GM12878 (cell line): ENCODE measurements at places on chromosomes 5 and 9. TPM values are rescaled to one million over a fixed set of nuclear protein-coding genes. Genes with fewer than 3 reads are reported as not detected.

DNA sequence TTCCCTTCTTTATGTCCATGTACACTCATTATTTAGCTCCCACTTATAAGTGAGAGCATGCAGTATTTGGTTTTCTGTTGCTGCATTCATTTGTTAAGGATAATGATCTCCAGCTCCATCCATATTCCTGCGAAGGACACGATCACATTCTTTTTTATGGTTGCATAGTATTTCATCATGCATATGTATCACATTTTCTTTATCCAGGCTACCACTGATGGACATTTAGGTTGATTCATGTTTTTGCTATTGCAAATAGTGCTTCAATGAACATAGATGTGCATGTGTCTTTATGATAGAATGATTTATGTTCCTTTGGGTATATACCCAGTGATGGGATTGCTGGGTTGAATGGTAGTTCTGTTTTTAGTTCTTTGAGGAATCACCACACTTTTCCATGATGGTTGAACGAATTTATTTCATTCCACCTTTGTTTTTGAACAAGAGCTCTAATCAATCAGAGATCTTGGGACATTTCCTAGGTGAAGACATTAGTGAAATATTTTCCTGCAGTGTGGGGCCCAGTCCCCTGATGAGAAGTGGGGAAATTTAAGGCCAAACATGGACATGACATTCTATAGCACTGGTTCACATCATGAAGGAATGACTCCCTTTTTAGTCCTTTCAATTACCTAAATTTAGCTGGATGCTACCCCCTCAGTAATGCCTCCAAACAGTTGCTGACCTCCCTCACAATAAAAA, 7.1 kb upstream of the TEX48 start:
- peaks cover 6% of the 10 kb centered on the region for H3K27me3 ChIP-seq
- peaks cover 4% of the 10 kb centered on the region for H3K4me1 ChIP-seq
- no peak overlapping the region for H3K4me3 ChIP-seq
- no peak for DNase-seq

- H3K27ac ChIP-seq: no peak overlapping the region
- H3K4me3 ChIP-seq: no peak overlapping the region
- H3K27me3 ChIP-seq: no peaks in the 10 kb centered on the region
- no peaks in the 10 kb centered on the region; the same call in 1 of the 2 replicates for H3K36me3 ChIP-seq
- no peak for DNase-seq
- no peaks in the 10 kb centered on the region for H3K4me1 ChIP-seq
Observed at GRCh38 chr9:93680443-93681268, 104.3 kb downstream of the PHF2 start.

CENPP gene
- 17.5 and 19.3 TPM in 2 replicates for total RNA-seq

DNA sequence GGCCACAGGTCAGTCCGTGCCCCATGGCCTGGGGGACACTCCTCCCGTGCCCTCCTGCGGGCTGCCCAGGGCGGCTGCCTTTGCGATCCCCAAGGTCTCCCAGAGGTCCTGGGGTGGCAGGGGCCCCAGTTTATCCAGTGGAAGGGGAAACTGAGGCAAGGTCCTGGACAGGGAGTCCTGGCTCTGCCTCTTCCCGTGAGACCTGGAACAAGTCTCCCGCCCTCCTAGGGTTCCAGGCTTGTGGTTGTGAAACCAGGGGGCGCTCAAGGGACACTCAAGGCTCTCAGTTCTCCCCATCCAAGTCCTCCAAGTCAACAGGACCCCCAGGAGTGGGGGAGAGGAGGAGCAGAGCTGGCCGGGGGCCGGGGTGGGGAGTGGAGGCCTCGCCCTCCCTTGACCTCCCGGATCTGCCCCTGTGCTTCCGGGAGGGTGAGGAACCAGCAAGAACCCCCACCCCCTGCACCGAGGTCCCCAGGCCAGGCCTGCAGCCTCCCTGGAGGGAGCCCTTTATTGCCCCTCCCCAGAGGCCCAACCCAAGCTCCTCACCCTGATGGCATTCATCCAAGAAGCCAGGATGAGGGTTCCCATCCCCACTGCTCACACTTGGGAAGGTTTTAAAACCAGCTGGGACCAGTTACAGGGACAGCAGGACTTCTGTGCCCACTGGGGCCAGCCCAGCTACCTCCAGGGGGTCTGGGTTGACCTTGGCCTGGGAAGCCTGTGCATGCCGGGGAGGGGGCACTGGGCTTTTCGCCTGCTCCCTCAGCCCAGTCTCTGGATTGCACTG, 24.7 kb upstream of the TMEM250 start:
- no peaks in the 10 kb centered on the region for H3K36me3 ChIP-seq
- DNase-seq: no peak
- no peak overlapping the region for H3K27ac ChIP-seq

DNA sequence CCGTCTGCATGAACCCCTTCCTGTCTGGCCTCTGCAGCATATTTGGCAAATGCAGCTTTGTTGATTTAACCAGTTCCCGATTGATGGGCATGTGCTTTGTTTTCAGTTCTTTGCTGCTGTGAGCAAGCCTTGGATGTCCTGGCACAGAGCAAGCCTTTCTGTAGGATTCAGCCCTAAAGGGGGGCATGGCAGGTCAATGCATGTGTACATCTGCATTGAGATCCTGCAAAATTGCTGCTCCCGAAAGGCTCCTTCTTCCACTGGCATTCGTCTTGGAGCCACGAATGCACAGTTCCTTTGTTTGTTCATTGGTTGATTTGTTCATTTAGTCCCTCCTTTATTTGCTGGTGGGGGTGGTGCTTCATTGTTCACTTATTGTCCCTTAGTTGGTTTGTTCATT, 34.8 kb downstream of the COL5A1 start:
- no peak for DNase-seq
- no peaks in the 10 kb centered on the region for H3K36me3 ChIP-seq
- no peak overlapping the region for H3K4me3 ChIP-seq

- no peak overlapping the region for H3K27ac ChIP-seq
- H3K36me3 ChIP-seq: no peaks in the 10 kb centered on the region
- H3K27me3 ChIP-seq: no peaks in the 10 kb centered on the region
- peak; percentile 72 for DNase-seq
- H3K4me1 ChIP-seq: peaks cover 14% of the 10 kb centered on the region
Observed at GRCh38 chr5:66553916-66554575, 42.1 kb upstream of the MAST4 start.

PCDHB11 gene
- not detected in 2 replicates for total RNA-seq

GRCh38 chr5:128199611-128200010, 116.0 kb downstream of the SLC12A2 start:
- no peak overlapping the region for H3K27ac ChIP-seq
- H3K27me3 ChIP-seq: no peaks in the 10 kb centered on the region
- peaks cover 4% of the 10 kb centered on the region; the same call in 1 of the 2 replicates for H3K4me1 ChIP-seq
- H3K4me3 ChIP-seq: no peak overlapping the region
- no peaks in the 10 kb centered on the region for H3K36me3 ChIP-seq
